ENCODE measurements at places on chromosomes 6 and 20. TPM values are rescaled to one million over a fixed set of nuclear protein-coding genes. Genes with fewer than 3 reads are reported as not detected.

The FAM162B gene
- 7.0 TPM for polyA plus RNA-seq

The TREML1 gene
- 0.85 TPM for polyA plus RNA-seq

The PKHD1 gene
- 26.8 TPM for polyA plus RNA-seq

The PPP1R3G gene
- polyA plus RNA-seq: 1.7 TPM

The GGT7 gene
- 36.8 TPM for polyA plus RNA-seq

The WFDC10B gene
- polyA plus RNA-seq: not detected

The VGLL2 gene
- not detected for polyA plus RNA-seq

The NEDD9 gene
- polyA plus RNA-seq: 75.8 TPM

The CFAP61 gene
- polyA plus RNA-seq: 2.8 TPM

DNA sequence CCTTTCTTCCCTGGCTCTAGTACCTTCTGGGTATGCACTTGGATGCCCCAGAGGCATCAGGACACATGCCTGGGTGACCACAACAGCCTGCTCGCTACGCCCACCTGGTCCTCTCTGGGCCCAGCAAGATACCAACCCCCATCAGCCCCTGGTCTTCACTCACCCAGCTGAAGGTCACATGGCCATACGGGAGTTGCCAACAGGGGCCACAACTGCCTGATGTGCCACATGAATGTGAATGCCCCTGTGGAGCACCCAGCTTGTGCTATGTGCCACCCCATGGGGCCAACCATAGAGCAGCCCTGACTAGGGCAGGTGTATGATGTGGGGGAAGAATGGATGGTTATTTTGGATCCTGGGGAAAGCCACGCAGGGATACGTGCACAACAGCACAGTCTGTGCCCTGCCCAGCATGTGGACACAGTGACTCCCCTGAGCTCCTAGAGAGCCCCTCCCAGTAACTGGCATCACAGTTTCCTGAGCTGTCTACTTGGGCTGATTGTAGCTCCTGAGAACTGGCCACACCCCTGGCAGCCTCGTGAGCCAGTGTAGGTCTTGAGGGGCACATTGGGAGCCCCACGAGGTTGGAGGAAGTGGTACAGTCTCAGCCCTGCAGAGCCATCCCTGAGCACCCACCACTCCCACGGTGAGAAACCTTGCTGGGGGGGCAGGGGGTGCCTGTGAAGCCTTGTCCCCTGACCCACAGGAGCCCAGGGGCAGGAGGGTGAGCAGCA, 10.5 kb upstream of the PCMTD2 start:
- DNase-seq: no peak

DNA sequence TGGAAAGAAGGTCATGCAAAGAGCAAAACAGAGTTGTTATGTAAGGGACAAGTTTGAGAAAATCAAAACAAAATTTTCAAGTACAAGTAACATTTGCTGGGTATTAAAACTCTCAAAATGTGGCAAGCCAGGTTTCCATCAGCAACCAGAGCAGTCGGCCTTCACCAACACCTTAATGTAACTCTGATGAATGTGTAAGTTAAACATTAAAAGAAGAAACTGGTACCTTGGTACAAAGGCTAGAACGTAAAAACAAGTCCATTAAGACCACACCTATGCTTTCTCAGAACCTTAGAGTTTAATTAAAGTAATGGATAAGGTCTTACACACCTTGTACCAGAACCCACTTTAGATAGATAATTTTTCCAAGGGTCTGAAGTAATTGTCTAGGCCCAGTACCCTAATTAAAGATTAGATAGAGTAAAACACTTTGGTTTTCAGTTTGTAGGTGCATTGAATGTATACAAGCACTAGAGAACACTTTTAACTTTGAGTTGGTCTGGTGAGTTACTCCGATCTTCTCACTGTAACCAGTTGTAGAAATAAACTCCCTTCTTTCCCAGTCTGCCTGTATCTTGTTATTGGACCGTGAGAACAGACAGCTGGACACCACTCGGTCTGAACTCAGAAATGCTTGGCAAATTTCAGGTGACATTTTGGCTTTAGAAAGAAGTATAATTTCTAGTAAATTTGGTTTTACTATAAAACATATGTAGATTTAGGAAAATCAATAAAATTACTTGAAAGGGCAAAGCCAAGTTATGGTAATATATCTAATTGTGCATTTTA, 319.4 kb downstream of the HTR1B start:
- no peak for DNase-seq

- DNase-seq: no peak
Observed at GRCh38 chr20:2700913-2701620, 8.5 kb downstream of the EBF4 start.

DNA sequence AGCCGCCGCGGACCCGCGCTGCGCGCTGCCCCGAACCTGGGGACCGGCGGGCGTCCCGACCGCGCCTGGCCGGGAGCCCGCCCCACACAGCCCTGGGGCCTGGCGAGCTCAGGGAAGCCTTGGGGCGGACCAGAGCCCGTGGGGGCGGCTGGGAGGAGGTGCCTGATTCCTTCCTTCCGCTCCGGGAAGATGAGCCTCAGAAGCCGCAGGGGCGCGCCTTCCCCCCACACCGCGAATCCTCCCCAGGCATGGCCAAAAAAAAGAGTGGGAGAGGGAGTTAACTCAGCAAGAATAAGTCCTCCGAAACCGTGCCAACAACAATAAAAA, at the start of gene CBLN4:
CBLN4 (minus strand) TSS at position 131 of the 327 bp plus-strand sequence. CDS start 1,348 bp downstream, outside the sequence.
- DNase-seq: peak; percentile 7

DNA sequence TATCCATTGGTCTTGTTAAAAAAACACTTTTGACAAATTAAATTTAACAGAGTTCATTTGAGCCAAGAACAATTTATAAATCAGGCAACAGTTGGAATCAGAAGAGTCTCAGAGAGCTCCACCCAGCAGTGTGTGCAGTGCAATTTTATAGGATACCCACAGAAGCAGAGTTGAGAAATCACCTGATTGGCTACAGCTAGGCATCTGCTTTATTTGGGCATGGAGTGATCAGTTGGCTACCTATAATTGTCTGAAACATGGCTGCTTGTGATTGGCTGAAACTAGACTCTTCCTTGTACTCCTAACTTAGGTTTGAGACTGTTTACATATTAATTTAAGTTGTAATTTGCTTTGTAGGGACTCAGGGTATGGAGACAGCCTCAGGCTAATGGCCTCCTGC, 12.0 kb downstream of the PGK2 start:
- DNase-seq: no peak

- no peak for DNase-seq
Observed at GRCh38 chr6:6981681-6982322, 126.0 kb upstream of the RREB1 start.

DNA sequence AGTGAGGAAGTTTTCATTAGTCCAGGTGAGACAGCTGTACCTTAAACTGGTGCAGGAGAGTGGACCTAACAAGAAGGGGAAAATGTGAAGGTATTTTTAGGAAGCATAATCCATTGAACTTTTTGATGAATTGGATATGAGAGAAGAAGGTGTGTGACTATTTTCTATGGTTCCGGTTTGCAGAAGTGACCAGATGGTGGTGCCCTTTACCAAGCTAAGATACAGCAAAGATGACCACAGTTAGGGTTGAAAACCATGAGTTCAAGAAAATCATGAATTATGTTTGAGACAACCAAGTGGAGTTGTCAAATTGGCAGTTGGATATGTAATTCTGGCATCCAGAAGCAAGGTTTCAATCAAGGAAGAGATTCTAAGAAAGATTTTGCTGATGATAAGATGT, 61.9 kb upstream of the NRSN1 start:
- DNase-seq: no peak

- no peak for DNase-seq
Observed at GRCh38 chr20:53757472-53757913, 163.9 kb upstream of the ZNF217 start.

GRCh38 chr6:113190170-113190569, 667.0 kb upstream of the MARCKS start:
- no peak for DNase-seq

- no peak for DNase-seq
Observed at GRCh38 chr20:20491110-20491783, 123.3 kb downstream of the INSM1 start.

- no peak for DNase-seq
Observed at GRCh38 chr20:18072532-18072931, 14.8 kb upstream of the OVOL2 start.

DNA sequence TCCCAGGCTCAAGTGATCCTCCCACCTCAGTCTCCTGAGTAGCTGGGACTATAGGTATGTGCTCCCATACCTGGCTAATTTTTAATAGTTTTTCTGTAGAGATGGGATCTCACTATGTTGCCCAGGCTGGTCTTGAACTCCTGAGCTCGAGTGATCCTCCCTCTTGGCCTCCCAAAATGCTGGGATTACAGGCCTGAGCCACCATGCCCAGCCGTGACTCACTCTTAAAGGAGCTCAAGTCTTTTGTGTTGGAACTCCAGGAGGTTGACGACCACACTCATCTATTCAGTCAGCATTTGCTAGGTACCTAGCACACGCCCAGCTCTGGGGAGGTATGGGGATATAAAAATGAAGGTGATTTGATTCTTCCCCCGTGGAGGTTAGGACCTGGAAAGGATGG, 62.8 kb downstream of the UTRN start:
- DNase-seq: no peak

DNA sequence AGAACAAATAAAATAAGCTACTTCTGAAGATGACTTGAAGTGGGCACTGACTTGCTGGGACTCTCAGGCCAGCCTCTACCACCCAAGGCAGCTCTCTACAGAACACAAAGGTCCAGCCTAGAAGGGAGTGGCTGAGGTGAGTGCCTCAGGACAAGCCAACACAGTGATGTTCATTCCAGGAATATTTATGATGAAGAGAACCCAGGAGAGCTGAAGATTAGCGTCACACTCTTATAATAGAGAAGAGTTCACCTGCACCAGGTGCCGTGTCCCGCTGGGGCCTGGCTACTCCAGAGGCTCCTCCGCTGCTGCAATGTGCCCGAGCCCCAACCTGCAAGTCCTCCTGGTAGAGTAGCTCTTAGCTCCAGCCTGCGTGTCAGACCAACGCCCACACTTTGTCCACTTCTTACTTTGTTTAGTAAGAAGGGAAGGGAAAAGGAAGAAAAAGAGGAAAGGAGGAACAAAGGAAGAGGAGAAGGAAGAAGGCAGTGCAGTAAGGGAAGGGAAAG, 182.4 kb upstream of the QKI start:
- no peak for DNase-seq

DNA sequence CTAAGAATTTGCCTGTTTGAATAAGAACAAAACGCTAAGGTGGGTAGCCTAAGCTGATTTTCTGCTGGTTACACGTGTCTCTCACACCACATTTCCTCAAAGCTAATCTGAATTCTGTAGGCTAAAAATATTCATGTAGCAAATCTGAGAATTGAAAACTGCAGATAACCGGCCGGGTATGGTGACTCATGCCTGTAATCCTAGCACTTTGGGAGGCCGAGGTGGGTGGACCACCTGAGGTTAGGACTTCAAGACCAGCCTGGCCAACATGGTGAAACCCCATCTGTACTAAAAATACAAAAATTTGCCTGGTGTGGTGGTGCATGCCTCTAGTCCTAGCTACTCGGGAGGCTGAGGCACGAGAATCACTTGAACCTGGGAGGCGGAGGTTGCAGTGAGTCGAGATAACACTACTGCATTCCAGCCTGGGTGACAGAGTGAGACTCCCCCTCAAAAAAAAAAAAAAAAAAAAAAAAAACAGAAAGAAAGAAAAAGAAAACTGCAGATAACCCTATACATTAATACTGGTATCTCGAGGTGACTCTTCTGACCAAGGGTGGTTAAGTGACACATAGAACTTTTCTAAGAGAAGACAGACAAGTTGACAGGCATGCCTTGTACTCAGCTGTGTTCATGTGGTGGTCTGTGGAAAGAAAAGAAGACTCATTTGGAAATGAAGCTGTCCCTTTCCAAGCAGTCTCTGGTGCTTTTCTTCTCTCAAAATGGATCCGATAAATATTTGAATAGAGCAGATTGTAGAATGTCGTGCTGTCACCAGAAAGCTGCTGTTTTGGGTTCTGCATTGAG, 24.7 kb upstream of the ASXL1 start:
- no peak for DNase-seq

DNA sequence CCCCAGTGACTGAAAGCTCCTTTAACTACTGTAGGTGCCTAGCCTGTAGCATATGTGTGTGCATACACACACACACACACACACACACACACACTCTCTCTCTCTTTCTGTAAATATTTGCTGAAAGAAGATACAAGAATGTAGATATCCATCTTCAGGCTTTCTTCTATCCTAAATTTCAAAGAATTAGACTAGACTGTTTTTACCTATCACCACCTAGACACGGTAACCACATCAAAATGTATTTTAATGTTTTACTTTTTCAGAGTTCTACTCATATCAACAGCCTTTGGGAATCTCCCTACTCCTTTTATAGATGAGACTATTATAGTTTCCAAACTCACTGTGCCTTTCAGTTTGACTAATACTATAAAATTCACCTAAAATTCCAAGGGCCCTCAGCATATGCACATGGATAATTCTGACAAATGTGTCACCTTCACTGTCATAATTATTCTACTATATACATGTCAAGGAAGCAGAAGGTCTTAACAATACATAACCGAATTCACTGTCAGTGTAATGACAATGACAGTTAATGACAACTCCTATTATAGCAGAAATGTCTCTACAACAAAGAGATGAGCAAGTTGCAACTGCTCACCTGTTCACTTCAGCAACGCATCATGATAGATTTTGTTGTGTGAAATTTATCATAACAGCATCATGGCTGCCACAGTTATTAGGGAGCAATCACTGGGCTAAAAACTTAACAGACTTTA, 236.5 kb downstream of the GMPR start:
- DNase-seq: no peak

- DNase-seq: no peak
Observed at GRCh38 chr6:49790341-49790740, 3.3 kb upstream of the PGK2 start.

DNA sequence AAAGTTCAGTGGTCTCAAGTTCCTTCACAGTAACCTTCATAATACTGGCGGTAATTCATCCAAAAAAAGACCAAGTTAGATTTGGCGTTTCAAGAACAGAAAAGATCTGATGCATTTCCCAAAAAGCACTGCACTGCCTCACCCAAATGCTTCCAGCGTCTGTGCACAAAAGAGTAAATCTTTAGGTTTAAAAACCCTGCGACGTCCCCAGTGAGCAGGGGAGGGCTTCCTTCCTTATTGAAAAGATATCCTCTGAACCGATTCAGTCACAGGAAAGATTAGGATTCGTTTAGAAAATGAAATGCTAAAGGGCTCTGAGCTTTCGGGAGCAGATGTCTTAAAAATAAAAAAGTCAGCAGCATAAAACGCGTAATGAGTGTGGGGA, 654 bp downstream of the TBC1D7 start:
- peak; percentile 22 for DNase-seq

GRCh38 chr6:167984144-167984719, 13.2 kb upstream of the KIF25 start:
- DNase-seq: no peak
